ENCODE measurements at places on chromosomes 12 and 14.

GRCh38 chr12:54394281-54394719 lies 9.8 kb upstream of the ZNF385A start:
- DNase-seq, result peak; percentile 41

DNA sequence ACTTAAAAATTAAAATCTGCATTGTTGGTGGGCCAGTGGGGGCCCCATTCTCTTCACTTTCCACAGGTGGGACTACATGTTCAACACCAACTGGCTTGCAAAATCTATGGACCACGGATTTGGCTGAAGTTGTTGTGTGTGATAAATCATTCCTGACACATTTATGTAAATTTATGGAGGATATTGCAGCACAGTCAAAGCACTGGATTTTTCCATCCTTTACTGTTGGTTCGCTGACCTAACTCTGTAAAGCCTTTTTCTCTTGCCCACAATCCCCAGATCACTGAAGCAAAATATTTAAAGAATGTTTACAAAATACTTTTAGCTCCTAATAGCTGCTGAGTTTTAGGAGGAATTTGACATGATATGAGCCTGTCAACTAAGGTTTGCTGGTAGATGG lies 219.7 kb upstream of the PRICKLE1 start:
- no peak for DNase-seq

DNA sequence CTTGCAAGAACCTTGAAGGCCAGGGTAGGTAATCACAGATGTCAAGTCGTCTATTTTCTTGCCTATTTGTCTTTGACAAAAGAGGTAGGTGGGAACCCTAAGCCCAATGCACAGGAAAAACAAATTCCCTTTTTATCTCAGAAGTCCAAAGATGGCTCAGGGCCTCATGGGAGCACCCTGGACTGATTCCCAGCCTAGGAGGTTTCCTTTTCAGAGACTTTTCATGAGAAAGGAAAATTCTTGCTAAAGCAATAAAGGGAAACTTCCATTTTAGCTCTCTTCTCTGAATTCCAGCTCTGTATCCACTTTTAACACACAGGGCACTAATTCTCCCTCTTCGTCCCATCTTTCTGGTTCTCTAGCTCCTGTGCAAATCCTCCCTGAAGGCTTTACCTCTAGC lies 1.2 kb downstream of the ZNF641 start:
- no peak for DNase-seq

DNA sequence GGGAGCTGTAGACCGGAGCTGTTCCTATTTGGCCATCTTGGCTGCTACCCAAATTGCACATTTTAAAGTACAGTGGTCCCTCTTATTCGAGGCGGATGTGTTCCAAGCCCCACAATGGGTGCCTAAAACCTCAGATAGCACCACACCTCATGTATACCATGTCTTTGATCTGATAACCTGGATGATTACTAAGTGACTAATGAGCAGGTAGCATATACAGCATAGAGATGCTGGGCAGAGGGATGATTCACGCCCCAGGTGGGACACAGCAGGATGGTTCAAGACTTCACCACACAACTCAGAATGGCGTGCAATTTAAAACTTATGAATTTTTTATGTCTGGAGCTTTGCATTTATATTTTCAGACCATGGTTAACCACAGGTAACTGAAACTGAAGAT lies 255.0 kb downstream of the AKAP6 start:
- no peak for DNase-seq

- no peak for DNase-seq
These were observed 54.5 kb downstream of the FLRT2 start for GRCh38 chr14:85584481-85584880.

GRCh38 chr12:67441736-67442346 lies 172.7 kb downstream of the CAND1 start:
- DNase-seq, result peak; percentile 59

DNA sequence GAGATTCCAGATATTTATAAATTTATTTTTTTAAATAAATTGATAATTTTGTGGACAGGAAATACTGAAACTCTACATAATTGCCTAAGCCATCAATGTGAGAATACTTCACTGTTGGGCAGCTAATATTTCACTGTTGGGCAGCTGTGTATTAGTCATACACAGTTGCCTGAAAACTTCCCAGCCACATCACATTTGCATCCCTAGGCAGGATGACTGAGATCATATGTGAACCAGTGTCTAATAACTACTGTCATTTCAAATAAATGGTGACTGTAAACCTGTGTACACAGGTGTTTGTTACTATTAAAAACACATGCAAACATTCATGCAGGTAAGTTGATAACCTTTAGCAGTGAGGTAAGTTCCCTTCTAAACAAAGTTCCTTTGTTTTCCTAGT lies 43.9 kb downstream of the TMTC3 start:
- no peak for DNase-seq

DNA sequence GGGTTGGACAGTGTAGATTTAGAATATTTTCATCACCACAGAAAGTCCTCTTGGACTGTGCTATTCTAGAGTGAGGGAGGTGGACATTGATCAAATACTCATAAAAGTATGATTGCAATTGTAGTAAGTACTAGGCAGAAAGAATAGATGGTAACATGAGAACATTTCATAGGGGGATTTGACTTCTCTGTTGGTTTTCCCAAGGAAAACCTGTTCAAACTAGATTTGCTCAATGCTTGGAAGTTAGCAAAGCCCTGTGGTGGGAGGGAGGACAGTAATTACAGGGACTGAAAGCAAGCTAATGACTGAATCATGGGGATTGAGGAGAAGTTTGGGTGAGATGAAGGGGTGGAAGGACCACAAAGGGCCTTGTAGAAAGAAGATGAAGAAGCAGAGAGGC lies 24.4 kb upstream of the EID3 start:
- DNase-seq, result no peak

DNA sequence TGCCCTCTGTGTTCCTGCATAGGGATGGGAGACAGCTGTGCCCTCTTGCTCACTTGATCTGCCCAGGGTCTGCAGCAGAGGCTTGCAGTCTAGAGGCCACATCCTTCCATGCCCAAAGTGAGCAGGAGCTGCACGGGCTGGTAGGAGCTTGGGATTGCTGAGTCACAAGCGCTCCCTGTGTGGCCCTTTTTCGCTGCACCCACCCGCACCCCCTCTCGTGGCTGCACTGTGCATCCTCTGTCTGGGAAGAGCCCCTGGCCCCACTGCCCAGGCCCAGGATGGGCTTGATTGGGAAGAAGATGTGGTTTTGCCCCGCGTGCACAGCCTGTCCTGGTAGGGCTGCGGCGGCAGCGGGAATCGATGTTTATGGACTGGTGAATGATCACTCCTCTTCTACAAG lies 192.4 kb downstream of the TSPAN9 start:
- DNase-seq, result no peak

DNA sequence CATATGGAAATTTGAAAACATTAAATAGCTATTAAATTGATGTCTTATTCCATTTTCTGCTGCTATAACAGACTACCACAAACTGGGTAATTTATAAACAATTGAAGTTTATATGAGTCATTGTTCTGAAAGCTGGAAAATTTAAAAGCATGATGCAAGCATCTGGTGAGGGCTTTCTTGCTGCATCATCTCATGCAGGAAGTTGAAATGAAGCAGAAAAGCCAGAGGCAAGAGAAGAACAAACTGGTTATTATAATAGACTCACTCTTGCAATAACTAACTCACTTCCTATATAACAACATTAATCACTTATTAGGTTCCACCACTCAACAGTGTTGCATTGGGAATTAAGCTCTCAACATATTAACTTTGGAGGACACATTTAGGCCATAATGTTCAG lies 1277.4 kb downstream of the LRFN5 start:
- DNase-seq, result no peak

GRCh38 chr12:103640831-103641230 lies 53.8 kb downstream of the STAB2 start:
- no peak for DNase-seq

GRCh38 chr14:97644365-97644764 lies 847.2 kb downstream of the VRK1 start:
- DNase-seq, result no peak

- DNase-seq, result no peak
These were observed 154.8 kb downstream of the PRKCH start for GRCh38 chr14:61476105-61476753.

DNA sequence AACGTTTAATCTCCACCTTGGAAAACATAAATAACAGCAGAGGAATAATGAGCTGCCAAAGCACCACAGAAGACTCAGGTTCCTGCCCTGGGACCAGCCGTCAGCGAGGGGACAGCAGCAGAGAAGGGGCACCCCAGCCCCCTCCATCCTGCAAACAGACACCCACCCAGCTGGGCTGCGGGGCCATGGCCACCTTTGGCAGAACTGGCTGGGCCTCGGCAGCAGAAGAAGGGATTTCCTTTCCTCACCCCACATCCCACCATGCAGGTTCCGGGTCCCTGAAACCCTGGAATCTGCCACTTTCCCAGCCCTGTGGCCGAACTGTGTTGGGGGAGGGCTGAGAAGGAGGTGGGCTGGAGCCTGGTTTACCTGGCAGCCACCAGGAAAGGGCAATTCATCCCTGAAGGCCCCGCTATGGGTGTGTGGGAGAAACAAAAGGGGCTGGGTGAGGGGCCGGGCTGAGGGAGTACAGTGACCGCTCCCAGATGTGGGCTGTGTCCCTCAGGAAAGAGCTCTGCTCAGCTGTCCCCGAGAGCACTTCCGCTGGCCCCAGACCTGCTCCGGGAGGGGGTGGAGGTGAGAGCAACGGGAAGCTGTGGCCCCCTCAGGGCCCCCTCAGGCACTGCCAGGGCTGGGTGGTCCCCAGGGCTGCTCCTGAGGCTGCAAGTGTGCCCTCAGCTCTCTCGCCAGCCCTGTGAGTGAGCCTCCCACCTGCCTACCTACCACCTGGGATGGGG lies 3.8 kb downstream of the PGF start:
- DNase-seq, result no peak

GRCh38 chr14:68808696-68809480 lies 16.0 kb upstream of the ZFP36L1 start:
- no peak for DNase-seq

DNA sequence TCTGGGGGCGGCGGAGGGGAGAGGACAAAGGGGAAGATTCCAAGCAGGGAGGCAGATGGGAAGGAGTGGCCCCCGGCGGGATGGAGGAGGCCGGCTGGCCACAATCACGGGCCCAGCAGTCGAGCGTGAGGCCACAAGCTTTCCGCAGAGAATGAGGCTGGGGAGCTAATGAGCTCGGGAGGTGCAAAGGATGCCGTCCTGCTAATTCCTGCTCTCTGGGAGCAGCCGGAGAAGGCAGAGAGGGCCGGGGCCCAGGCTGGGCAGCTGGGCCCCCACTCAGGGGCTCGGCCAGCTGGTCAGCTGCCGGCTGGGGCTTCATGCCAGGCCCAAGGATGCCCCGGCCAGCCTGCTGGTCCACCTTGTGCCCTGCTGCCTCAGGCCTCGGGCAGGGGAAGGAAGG lies 98.1 kb upstream of the LHX5 start:
- DNase-seq, result no peak

GRCh38 chr12:51891843-51892242 lies 3.9 kb downstream of the ANKRD33 start:
- no peak for DNase-seq

DNA sequence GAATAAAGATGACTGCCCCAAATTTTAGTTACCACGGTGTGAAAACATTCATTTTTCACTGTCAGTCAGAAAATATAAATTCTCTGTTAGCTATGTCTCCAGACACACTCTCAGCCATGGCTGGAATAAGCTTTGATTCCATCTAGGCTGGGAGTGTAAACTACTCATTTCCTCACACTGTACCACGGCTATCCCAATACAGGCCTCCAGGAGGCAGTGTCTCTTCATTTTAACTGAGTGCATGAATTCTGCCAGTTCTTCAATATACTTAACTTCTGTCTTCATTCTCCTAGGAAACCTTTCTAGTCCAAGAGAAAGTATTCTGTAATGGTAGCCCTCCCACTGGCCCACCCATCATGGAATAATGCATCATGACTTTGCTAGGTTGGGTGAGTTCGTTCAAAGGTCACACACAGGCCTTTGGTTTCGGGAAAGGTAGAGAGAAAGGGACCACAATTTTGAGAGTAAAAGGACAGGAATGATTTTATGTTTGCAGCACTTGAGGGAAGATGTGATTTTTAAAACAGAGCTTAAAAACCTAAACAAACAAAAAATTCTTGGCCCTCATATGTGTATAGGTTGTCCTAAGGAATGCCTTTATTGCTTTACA lies 381.1 kb downstream of the SEC23A start:
- DNase-seq, result no peak

DNA sequence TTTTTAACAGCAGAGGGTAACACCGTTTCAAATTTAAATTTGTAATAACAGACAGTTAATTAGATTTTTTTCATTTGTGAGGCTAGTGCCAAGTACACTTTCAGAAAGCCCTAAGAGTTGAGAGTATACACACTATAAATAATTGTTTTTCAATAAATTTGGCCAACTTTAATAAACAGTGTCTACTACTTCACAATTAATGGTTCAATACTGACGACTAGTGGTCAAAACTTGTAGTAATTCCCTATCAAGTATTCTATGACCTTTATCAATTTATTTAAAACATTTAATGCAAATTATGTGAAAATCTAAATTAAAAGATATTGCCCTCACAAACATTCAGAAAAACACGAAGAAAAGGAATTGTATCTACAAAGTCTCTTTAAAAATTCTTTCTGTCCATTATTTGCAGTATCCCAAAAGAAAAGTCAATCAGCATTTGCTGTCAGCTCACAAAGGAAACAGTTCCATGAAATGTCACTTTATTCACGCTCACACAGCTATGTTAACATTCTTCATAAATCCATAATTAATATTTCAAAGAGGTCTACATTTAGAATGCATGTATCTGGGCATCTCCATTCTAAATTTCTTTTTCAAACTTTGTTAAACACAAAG lies 91.2 kb downstream of the CEP128 start:
- DNase-seq, result no peak

DNA sequence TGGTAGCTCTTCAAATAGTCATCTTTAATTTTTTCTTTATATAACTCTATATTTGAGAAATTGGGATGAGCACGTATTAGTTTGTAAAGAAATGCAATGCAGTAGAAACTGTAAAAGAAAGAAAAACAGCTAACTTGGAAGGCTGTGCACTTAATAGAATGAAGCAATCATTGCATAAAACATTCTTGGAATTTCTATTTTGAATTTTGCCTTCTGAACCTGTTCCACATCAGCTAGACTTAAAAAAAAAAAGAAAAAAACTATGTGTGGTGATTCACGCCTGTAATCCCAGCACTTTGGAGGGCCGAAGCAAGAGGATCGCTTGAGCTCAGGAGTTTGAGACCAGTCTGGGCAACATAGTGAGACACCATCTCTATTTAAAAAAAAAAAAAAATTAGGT lies 29.4 kb downstream of the SCN8A start:
- no peak for DNase-seq

GRCh38 chr14:87705439-87705896 lies 287.5 kb downstream of the GALC start:
- DNase-seq, result no peak
